Stimulated activated CD4-positive, alpha-beta T cell treated with anti-CD3 and anti-CD28 coated beads, TNF-alpha, amount 100 ng/mL, for 1 hour (primary cell): ENCODE measurements at places on chromosomes 16 and 17.

DNA sequence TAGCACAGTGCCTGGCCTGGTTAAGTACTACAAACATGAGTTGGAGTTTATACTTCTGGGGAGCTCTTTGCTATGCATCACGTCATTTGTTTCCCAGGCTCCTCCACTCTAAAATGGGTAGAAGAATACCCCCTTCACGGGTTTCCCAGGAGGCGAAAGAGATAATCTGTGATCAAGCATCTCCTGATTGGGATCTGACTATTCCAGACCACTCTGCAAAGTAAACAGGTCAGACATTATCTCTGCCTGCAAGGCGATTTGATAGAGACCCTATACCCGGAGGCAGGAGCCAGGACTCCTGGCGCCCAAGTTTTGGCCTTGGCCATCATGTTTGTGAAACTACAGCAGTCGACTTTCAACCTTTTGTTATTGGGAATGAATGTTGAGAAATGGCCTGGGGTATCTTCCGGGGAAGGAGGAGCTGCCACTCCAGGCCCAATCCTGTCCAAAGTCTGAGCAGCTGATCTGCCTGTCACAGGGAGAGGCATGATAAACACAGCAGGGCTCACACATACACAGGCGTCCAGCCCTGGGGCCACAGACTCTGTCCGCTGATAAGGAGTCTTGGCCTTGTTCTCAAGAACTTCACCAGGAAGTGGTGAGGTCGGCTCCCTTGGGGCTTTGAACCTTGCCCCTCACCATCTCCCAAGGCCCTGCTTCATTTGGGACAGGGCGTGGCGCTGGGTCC lies 199.9 kb downstream of the MAF start:
- DNase-seq: no peak

DNA sequence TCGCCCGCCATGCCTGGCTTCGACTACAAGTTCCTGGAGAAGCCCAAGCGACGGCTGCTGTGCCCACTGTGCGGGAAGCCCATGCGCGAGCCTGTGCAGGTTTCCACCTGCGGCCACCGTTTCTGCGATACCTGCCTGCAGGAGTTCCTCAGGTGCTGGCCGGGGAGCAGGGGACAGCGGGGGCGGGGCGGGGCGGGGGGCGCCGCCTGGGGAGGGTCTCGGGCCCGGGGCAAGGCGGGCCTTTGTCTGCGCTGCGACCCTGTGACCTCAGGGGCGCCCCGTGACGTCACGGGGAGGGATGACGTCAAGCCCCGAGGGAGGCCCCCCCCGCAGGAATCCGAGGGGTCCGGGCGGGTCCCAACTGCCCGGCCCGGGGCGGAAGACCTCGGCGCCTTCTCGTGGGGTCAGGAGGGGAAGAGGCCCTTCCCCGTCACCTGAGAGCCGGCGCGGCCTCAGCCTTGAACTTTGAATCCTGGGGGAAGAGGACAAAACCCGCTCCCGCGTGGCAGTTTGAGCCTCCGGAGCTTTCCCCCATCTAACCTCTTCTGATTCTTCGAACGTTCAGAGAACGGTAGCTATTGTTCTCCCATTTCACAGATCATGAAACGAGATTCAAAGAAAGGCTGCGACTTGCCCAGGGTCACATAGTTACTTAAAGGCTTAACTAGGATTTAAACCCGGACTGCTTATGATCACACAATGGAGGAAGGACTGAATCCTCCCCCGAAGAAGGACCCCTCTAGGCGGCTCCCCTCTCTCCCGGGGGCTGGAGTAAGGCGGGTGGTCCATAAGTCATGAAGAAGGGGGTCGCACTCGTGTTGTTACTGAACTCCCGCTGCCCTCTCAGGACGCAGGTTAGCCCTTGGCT lies 527 bp downstream of the TRAF4 start:
- no peak for DNase-seq

DNA sequence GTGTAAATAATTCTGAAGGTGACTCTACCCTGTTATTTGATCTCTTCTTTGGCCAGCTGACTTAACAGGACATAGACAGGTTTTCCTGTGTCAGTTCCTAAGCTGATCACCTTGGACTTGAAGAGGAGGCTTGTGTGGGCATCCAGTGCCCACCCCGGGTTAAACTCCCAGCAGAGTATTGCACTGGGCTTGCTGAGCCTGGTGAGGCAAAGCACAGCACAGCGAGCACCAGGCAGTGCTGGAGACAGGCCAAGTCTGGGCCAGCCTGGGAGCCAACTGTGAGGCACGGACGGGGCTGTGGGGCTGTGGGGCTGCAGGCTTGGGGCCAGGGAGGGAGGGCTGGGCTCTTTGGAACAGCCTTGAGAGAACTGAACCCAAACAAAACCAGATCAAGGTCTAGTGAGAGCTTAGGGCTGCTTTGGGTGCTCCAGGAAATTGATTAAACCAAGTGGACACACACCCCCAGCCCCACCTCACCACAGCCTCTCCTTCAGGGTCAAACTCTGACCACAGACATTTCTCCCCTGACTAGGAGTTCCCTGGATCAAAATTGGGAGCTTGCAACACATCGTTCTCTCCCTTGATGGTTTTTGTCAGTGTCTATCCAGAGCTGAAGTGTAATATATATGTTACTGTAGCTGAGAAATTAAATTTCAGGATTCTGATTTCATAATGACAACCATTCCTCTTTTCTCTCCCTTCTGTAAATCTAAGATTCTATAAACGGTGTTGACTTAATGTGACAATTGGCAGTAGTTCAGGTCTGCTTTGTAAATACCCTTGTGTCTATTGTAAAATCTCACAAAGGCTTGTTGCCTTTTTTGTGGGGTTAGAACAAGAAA lies 5.1 kb downstream of the STH start:
- no peak for DNase-seq

- no peak for DNase-seq
Observed at GRCh38 chr17:48522031-48522653, 8.7 kb downstream of the HOXB1 start.

DNA sequence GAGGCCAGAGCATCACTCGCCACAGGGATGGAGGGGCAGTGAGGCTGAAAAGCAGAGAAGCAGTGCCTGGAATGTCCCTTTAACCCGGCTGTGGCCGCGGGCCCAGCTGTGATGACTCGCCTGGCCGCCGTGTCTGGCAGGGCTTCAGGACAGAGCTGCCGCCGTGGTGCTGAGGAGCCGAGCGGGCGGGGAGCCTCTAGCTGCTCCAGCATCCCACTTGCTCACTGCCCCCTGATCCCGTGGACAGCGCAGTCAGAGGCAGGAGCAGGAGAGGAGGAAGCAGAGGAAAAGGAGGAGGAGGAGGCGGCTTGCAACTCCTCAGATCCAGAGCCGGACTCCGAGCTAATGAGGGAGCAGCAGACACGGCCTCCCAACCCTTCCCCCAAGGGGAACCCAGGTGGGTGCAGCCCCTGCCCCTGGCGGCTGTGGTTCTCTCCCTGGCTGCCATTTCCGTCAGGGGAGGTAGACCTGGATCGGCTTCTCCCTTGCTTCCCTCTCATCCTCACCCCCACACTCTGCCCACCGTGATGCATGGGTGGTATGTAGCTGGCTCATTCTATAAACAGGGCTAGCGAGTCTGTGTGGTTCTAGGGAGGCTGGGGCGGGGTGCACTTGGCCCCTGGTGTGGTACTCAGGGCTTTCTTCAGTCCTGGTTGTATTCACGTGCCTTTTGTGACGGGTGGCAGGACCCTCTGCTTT lies 165.7 kb downstream of the CMIP start:
- no peak for DNase-seq

DNA sequence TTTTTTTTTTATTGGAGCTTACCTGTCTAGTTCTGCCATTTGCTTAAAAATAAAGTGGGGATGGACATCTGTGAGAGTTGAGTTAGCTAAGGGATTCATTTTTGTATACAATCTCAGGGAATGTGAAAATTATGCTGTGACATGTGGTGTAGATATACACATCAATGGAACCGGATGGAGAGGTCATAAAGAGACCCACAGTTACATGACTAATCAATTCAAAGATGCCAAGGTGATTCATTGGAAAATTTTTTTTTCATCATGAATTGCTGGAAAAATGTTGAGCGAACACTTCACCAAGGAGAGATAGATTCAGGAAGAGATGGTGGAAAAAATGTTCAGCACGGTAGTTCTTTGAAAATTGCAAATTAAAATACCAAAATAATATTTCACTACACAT lies 605.4 kb upstream of the KIF2B start:
- DNase-seq: no peak

GRCh38 chr17:43768382-43768781 lies 9.8 kb upstream of the SOST start:
- no peak for DNase-seq

DNA sequence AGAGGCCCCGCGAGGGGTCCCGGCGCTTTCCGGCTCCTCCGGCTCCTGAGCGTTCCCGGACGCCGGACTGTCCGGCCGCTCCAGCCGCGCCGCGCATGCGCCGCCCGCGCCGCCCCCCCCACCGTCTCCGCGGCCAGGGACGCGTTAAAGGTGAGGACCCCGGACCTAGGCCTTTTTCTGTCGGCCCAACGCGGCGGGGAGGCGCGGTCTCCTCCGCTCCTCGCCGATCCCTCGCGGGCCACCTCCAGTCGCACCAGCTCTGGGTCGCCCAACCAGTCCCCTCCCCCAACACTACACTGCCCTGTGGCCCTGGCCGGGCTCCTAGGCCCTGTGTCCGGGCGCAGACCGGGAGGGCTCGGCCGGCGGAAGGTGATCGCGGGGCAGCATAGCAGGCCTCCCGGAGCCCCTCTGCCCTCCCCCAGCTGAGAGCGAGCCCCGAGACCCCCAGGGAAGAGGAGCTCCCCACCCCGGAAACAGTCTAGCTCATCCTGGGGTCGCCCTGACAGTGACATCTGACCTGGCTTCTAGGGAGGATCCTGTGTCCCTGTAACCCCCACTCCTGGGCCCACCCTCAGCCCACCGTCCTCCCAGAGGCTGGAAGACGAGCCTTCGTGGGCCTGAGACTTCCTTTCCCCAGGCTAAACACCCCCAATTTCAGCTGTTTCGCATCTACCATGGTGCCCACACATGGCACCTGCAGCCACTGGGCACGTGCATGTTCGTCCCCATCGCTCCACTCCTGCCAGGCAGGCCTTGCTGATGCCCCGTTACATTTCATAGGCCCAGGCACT lies 14.7 kb upstream of the BCAR1 start:
- no peak for DNase-seq

DNA sequence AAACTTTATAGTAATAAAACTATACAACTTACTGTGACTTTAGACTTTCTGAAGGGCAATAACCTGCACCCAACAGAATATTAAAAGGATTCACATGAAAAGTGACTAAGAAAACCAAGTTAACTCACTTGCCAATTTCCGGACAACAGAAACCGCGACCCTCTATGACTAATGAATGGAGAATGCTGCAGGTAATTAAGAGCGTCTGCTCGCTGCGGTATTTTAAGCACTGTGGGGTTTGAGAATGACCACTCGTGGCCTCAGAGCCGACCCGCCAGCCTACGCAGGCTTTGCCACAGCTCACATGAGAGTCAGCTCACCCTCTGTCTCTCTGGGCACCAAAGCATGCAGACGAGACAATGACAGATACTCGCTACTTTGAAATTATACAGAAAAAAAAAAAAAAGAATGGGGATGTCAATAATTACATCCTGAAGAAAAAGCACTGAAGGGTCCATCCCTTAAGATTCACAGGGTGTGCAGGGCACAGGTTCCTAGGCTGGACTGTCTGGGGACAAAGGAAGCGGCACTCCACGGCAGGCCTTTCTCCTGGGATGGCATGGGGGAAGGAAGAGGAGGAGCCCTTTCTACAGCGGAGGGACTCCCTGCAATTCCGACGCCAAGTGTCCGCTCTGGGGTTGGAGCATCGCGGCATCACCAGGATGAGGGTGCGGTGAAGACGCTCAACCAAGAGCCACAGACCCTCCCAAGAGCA lies 35.0 kb downstream of the ZCCHC14 start:
- DNase-seq: no peak
